ENCODE measurements at places on chromosomes 6 and 20. TPM values are rescaled to one million over a fixed set of nuclear protein-coding genes. Genes with fewer than 3 reads are reported as not detected.

DNA sequence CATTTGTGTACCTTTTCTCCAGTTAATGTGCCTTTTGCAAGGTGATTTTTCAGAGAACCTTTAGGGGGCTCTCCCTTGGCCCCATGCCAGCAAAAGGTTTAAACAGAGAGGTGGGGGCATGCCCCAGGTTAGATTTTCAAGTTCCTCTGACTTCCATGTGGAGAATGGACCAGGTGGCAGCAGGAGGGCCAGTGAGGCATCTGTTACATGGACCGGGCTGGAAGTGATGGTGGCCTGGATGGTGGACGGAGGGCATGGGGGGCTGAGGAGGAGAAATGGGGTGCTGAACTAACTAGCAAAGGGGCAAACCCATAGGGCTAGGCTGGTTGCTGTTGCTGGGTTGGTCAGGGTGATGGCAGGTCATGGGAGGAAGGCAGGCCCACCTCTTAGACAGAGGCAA lies 20.7 kb upstream of the BPI start:
- no peak for DNase-seq

GRCh38 chr20:48910347-48910781 lies 11.1 kb upstream of the ARFGEF2 start:
- DNase-seq, result no peak

DNA sequence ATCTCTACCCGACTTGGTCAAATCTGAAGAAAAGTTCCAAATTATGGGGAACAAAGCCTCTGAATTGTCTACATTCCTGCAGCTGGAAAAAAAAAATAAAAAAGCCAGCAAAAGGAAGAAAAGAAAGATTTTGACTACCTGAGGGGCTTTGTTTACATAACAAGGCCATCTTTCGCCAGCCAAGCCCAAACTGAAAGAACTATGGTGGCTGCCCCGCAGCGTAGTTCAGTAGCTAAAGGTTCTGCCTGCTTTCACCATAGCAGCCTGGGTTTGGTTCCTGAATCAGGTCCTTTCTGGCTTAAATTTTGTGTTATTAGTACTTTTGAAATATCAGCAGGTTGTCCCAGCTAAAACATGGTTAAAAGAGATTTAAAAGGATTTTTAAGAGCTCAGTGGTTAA lies 35.4 kb downstream of the ZNF133 start:
- no peak for DNase-seq

- DNase-seq, result no peak
Measured at GRCh38 chr6:156161471-156161870, 615.7 kb upstream of the ARID1B start.

DNA sequence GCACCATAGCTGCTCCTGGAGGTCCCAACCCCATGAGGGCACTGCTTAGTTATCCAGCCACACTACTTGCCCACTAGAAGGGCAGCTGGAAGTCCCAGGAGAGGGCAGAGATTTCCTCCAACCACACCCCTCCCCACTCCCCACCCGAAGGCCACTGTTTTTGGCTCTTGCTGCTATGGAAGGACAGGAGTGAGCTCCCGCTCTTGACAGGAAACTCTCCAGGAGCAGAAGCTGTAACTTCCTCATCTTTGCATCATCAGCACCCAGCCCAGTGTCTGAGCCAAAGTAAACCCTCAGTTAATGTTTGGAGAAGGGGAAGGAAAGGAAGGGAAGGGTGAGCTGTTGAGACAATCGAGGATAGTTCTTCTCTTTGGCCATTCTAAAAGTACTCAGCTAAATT lies 120.7 kb downstream of the MTFR2 start:
- no peak for DNase-seq

- DNase-seq, result no peak
Measured at GRCh38 chr20:10332656-10333415, 101.2 kb downstream of the MKKS start.

DNA sequence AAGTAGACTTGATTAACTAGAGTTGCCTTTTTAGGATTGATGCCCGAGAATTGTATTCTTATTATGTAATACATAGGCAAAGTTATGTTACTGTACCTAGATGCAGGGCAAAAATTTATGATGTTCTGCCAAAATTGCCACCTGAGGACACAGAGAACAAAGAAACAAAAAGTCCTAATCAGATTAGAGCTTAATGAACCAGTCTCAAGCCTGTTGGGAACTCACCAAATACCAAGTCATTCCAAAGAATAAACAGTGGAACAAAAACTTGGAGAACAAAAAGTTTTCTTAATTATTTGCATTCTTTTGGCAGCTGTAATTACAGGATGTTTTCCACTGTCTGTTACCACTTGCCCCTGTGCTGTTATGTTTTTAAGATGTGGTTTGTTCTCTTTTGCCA lies 154.7 kb upstream of the SGK1 start:
- DNase-seq, result no peak

DNA sequence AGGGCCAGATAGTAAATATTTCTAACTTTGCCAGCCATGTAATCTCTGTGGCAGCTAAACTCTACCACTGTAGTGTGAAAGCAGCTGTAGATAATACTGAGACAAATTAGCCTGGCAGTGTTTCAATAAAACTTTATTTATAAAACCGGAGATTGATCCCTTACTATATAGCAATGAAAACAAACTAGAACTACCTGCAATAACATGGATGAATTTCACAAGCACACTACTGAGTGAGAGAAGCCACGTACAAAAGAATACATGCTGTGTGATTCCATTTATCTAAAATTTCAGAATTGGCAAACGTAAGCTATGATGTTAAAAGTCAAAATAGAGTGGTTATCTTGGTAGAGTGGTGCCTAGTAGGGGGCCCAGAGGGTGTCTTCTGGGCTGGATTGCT lies 198.7 kb upstream of the SGK1 start:
- DNase-seq, result no peak

GRCh38 chr20:34131491-34131890 lies 19.4 kb upstream of the EIF2S2 start:
- DNase-seq, result no peak

- DNase-seq, result no peak
Measured at GRCh38 chr20:16488616-16489015, 84.6 kb downstream of the KIF16B start.

DNA sequence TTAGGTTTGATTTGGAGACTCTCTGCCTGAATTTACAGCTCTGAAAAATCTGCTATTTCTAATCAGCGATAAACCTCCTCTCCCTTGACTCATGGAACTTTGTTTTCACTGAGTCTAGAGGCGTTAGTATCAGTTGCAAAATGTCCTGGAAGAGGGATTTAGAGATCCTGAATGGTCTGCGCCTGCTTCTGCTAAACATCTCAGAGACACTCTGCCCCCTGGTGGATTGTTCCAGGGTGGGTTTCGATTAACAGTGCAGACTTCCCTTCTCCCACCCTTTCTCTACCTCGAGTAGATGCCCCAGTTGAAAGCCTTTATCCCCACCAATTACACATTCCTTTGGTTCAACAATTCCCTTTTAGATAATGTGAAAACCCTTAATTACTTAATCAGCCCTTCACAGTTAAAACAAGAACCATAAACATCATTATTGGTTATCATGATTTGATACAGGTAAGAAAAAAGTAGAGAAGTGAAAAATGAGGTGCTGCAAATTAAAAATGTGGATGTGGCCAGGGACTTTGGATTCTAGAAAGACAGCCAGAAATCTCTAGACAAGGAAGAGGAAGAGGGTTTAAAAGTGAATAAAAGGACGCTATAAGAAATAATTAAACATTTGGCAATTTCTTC lies 5.5 kb downstream of the HTR1B start:
- peak; percentile 69 for DNase-seq

DNA sequence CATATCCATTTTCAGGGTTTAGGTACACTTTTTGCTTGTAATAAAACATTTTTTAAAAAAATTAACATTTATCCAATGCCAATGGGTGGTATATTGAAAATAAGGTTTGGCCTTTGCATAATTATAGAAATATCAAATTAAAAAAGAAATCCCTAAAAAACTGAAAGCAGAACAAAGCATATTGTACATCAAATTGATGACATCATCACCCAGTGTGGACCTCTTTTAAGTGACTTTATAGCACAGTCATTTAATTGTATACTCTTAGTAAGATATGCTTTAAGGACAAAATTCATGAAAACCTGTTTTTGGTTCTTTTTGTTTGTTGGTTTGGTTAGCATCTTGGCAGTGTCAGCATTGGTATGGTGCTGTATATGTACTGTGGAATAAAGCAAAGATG lies 1.4 kb upstream of the EEF1E1 start:
- no peak for DNase-seq

DNA sequence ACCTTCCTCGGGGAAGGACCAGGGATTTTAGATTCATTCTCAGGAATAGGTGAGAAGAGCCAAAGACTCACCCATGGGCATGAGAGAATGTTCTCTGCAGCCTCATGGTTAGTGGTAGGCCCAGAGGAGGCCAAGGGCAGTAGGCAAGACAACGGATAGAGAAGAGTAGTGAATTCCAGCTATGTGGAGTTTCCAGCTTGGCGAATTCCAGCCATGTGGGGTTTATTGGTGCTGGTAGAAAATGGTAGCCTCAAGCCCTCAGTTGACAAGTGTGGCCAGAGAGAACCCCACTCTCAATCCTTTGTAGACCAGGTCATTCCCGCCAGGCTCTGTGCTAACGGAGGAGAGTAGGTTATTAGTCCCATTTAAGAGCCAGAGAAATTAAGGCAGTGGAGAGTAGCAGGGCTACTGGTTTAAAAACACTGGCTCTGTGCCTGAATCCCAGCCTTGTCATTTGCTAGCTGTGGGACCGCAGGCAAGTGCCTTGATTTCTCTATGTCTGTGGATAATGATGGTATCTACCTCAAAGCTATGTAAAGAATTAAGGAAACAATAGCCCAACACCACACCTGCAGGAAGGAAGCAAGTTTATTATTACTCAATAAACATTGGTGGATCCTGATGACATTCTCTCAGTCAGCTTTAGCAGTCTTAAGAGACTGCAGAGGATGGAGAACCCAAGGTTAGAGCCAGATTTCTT lies 2.0 kb upstream of the SLC9A8 start:
- no peak for DNase-seq

DNA sequence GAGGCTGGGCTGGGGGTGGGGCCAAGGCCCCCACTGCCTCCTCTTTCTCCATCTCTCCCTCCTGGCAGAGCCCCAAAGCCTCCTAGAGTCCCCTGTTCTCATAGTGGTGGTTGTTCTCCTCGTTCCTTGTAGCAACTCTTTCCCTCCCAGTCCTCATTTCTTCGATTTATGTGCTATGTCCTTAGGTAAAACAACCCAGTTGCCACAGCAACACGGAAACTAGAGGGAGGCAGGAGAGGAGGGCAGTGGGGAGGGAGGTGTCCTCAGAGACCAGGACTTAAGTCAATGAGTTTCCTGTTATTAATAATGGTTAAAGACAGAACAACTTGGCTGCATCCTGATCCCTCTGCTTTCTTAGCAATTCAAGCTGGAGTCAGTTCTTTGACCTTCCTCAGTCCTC lies 161.0 kb downstream of the INSM1 start:
- DNase-seq, result peak; percentile 7

DNA sequence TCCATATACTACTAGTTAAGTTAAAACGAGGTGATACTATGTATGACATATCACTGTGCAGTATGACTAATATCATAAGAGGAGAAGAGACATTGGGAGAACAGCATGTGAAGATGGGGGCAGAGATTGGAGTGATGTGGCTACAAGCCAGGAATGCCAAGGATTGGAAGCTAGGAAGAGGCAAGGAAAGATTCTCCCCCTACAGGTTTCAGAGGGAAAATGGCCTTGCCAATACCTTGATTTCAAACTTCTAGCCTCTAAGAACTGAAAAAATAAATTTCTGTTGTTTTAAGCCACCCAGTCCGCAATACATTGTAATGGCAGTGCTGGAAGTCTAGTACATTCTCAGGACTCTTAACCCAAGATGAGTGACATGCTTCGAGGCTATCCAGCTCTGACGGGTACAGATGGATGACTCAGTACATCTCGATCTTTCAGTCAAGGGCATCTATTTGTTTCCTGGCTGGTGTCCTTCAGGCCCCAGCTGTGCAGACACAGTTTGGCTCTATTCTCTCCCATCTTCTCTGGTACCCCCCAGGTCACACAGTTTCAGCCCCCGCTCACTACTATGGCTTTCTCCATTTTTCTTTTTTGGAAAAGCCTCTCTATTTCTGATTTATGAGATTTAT lies 55.5 kb upstream of the THEMIS start:
- DNase-seq, result no peak

- no peak for DNase-seq
Measured at GRCh38 chr6:31734821-31735406, 1.4 kb downstream of the CLIC1 start.

DNA sequence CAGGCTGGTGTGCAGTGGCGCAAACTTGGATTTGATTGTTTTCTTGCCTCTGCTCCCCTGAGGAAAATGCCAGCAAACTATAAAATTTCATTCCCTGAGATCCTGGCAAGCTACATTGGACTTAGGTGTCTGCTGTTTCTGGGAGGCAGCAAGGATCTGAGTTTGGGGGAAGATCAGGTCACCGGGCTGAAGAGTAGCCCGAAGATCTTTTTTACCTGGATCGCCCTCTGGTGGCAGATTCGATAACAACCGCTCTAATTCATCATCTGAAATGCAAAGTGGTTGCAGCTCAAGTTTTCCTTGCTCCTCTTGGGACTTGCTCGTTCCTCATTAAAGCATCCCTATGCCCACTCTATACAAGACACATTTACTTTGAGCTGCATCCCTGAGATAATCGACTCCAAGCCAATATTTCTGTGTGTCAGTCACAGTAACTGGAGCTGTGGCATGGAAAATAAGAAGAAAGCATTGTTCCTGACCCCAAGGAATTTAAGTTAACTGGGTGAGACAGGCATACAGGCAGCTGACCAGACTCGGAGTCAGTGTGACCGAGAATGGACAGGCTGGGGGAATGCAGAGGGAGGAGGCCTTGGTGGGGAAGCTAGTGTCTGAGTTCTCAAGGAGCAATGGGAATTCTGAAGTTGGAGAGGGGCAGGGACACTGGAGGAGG lies 131.8 kb upstream of the PROKR2 start:
- no peak for DNase-seq

DNA sequence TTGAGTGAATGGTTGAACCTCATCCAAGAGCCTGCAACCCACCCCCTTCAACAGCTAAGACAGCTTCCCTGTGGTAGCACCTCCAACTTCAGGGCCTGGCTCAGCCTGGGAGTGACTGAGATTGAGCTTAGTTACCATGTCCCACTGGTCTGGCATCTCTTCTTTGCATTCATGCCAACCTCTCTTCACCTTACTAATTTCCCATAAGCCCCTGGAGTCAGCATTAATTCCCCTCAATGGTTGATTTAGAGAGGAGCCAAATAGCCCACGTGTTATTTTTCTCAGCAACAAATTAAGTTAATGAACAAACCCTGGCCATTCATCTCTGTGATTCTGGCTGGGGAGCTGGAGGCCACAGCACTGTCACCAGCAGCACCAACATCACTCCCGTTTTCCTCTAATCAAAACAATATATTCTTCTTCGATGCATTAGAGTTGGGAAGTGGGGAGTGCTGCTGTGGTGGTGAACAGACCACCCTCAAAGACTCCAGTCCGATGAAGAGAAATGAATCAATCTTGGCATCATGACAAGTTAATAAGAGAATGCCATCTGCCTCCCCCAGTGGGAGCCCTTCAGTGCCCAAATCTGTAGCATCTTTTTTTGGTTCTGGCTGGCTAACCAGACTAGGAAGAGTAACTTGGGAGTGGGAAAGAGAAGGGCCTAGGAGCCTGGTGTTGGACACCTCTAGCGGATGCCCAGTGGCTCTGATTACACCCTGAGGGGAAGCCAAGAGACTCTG lies 316.9 kb upstream of the RNF24 start:
- no peak for DNase-seq

The BIRC7 gene
- polyA plus RNA-seq, result 1.9 TPM

The NFKBIE gene
- polyA plus RNA-seq, result 12.5 TPM

The SCUBE3 gene
- polyA plus RNA-seq, result 37.6 TPM

The SPATA25 gene
- 2.7 TPM for polyA plus RNA-seq

The OOEP gene
- 0.21 TPM for polyA plus RNA-seq

The PLCG1 gene
- 116 TPM for polyA plus RNA-seq

The HLA-DOB gene
- polyA plus RNA-seq, result 0.21 TPM

The KHDRBS2 gene
- polyA plus RNA-seq, result 1.7 TPM

The OR12D3 gene
- polyA plus RNA-seq, result not detected

The RNF182 gene
- polyA plus RNA-seq, result 2.6 TPM
